ENCODE measurements at places on chromosomes 5 and 9.
A peak's percentile ranks its signal among the peaks of the same experiment; 100 is the strongest.

GRCh38 chr5:76947082-76947503 is 5.8 kb upstream of the CRHBP start:
- DNase-seq: no peak

DNA sequence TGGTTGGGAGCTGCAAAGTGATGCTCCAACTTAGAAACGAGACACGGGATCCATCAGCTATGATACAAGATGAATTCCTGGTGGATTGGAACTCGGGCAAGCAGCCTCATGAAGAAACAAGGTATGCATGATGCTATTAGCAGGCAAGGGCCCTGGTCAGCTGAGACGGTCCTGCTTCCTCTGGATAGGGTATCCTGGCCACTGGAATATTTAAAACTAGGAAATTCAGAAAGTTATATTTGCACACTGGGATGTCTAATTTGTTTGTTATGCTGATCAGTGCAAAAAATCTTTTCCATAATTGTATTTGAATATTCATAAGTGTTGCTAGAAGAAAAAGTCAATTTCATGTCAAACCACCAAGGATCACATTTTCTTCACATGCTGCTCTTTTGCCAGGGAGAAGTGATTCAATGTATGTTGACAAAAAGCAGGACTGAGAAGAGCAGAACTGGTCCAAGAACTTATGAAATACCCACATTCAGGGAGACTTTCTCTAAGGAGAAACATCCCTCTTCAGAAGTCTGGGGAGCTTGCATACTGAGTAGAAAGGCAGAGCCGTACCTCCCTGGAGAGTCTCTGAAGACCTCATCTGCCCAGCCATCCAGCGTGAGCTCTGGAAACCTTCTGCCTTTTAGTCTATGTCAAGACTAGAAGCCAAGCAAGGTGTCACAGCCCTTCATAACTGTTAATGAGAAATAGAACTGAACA is 6.7 kb upstream of the NXNL2 start:
- no peak for DNase-seq

DNA sequence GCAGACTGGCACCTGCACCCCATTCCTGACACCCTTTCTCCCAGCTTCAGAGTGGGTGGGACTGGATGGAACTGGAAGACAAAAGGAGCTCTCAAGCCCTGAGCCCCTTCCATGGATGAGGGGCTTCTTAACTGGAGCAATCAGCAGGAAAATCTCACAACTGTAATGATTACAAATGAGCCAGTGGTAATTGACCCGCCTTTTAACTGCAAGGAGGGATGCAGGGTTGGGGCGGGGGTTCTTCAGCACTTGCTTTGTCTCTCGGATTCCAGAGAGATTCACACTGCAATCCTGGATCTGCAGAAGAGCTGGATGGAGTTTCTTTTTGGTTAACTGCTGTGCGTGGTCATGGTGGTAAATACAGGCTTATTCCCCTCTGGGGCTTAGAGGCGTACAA is 160.1 kb upstream of the SHB start:
- DNase-seq: no peak

DNA sequence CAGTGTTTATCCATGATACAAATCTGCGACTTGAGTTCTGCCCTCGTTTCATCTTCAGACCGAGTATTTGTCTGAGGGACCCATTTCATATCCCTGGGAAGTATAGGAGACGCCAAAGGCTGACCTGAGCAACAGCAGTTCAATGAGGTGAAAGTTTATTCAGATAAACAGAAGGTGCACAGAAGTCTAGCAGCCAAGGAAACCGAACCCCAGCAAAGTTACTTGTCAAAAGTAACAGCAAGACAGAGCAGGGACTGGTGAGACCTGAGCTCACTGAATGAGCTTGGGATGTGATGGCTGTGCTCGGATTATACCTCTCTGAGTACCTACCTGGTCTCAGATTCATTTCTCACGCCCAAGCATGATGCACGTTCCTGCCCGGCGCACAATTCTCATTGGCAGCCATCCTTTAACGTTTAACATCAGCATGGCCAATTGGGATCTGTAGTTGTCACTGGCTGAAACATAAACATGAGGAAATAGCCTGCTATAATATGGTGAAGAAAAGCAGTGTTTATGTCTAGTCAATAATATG is 599 bp downstream of the LYRM7 start:
- peak; percentile 7 for DNase-seq

- no peak for DNase-seq
Observed at GRCh38 chr9:6894135-6894534, 136.4 kb downstream of the KDM4C start.

DNA sequence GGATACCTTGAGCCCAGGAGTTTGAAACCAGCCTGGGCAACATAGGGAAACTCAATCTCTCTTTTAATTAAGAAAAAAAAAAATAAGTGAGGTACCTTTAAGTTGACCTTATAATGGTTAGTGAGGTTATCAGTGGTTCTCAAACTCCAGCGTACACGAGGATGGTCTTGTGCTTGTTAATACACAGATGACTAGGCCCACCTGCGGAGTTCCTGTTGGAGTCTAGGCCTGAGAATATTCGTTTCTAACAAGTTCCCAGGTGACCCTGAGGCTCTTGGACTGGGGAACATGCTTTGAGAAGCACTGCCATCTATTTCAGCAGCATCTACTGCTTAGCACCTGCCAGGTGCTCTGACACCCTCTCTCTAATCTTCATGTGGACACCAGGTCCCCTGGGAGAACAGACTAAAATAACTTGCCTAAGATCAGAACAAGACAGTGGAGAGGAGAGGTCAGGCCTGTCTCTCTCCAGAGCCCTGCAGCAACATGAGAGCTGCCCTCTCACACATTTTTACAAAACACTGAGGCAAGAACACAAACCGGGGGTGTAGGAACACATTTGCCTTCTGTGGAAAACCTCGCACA is 24.6 kb downstream of the TLE1 start:
- no peak for DNase-seq

DNA sequence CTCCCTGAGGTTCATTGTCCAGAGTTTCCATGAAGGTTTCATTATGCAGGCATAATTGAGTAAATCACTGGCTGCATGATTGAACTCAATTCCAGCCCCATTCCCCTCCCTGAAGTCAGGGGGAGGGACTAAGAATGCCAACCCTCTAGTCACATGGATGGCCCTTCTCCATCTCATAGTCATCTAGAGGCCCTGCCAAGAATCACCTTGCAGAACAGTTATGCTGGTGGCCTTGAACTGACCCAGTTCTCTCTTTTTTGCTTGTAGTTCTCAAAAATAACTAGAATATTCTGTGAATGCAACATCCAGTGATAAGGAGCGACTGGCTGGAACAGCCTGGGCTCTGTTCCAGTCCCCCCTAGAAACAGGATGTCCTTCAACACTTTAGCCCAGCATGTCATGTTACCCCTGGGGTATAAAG is 31.7 kb downstream of the SLC35A4 start:
- DNase-seq: no peak

DNA sequence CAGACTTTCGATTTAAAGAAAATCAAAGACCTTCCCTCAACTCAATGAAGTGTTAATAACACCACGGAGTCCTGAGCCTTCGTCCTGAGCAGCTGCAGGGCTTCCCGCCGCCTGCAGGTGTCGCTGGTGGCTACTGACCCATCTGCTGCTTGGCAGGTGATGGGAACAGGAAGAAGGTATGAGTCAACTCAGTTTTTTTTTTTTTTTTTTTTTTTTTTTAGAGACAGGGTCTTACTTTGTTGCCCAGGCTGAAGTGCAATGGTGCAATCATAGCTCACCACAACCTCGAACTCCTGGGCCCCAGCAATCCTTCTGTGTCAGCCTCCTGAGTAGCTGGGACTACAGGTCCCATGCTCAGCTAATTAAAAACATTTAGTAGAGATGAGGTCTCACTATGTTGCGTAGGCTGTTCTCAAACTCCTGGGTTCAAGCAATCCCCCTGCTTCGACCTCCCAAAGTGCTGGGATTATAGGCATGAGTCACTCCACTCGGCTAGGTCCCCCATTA is 185.7 kb upstream of the IL12B start:
- peak; percentile 77 for DNase-seq
